Activated CD4-positive, alpha-beta memory T cell treated with anti-CD3 and anti-CD28 coated beads, Interleukin-2, amount 10 ng/mL, durations not matched to agents 7 days and 5 days (primary cell): ENCODE measurements at places on chromosomes 11 and 22.

GRCh38 chr11:92941676-92942571, 27.5 kb upstream of the MTNR1B start:
- DNase-seq = peak; percentile 19

DNA sequence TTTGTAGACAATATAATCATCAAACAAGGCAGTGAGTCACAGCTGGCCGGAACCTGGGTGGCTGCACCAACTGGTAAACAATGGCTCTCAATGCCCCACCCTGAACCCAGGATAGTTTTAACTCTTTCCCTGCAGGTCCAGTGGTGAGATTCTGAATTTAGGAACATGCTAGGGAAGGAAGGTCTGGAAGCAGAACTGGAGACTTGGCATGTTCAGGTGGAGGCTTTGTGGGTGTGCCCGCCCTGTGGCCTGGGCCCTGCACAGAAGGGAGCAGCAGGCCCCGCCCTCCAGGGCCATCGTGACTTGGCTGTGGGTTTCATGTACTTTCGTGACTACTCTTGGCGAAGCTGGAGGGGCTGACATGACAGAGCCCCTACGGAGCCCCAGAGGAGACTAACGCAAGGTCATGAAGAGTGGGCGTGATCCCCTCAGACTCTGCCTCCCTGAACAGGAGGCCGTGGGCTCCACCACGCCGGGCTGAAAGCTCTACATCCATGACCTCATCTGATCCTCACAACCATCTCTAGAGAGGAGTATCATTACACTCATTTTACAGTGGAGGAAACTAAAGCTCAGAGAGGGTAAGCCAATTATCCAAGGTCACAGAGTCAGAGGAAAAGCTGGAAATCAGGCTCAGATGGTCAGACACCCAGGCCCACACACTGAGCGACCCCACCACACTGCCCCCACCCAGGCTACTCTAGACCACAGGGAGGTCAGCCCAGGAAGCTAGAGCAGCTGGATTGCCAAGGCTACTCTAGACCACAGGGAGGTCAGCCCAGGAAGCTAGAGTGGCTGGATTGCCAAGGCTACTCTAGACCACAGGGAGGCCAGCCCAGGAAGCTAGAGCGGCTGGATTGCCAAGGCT, 27.3 kb downstream of the MAFF start:
- peak; percentile 28 for DNase-seq

DNA sequence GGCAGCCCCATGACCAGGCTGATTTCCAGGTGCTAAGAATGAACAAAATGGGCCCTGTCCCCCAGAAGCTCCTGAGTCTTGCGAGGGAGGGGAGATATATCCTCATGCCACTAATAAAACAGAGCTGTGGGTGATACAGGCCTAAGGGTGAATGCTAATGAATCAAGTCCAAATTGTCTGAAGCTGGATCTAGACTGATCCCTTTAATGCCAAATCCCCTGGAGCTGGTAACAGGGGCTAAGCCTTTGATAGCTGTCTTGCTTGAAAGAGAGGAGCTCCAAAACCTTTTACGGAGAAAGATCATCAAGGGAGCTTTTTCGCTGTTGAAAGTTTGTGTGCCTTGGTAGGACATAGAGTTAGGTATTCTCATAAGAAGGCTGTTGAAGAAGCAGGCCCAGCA, 79.7 kb downstream of the PPFIBP2 start:
- DNase-seq = no peak

GRCh38 chr22:23074451-23074850, 4.1 kb downstream of the GNAZ start:
- no peak for DNase-seq
